Fibroblast of skin of right quadriceps (primary cell): ENCODE measurements at places on chromosomes 1 and 21.

DNA sequence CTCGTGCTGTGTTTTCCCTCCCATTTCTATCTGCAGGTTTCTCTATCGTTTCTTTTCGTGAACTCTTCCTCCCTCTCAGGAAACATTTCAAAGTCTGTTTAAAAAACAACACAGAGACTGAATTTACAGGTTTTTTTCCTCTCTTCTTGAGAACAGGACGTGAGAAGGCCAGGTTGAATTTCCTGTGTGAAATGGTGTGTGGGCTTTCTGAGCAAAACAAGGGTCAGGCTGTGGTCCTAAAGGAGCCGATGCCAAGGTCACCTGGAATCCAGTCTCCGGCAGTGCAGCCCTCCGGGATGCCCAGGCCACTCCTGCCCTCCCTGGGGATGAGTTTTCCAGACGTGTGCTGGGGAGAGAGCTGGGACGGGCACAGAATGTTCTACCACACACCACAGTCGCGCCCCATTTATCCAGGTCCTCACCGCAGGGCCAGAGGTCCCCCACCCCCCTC, 62.7 kb upstream of the RUNX3 start:
- no peak for DNase-seq

DNA sequence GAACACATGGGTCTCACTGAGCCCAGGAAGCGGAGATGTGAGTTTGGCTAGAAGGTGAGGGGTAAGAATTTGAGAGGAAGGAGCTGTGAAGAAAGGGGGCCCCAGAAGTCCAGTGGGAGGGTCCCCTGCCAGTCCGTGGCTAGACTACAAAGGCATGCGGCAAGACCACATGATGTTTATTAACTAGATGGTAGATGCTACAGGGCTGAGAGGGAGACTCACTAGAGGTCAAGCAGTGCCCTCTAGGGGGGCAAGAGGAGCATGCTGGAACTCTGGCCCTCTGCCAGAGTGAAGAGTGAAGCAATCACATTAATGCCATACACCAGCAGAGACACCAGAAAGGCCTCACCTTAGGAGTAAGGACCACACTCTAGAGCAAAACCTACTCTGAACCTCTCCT, 12.2 kb downstream of the KIAA0319L start:
- peak; percentile 53 for DNase-seq

DNA sequence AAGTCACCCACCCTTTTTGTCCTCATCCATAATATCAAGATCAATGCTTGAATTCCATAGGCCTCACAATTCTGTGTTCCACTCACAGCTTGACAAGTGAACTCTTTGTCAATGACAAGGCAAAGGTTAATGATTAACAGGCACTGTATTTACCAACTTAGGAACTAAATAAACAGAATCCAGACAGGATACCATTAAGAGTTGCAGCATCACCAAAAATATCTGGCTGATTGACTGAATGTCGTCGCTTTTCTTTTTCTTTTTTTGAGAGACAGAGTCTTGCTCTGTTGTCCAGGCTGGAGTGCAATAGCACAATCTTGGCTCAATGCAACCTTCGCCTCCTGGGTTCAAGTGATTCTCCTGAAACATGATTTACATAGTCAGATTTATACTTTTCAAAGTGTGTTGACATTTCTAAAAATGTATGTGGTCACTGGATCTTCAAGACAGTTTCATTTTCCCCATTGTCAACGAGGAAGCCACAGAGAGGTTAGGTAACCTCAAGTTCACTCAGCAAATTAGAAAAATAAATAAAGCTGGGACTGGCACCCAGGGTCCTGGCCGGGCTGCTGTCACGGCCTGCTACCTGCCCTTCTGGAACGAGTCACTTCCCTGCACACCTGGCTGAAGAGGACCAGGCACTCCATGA, 81.0 kb downstream of the PDE9A start:
- no peak for DNase-seq

GRCh38 chr1:212981571-212982328, 31.4 kb downstream of the VASH2 start:
- no peak for DNase-seq

DNA sequence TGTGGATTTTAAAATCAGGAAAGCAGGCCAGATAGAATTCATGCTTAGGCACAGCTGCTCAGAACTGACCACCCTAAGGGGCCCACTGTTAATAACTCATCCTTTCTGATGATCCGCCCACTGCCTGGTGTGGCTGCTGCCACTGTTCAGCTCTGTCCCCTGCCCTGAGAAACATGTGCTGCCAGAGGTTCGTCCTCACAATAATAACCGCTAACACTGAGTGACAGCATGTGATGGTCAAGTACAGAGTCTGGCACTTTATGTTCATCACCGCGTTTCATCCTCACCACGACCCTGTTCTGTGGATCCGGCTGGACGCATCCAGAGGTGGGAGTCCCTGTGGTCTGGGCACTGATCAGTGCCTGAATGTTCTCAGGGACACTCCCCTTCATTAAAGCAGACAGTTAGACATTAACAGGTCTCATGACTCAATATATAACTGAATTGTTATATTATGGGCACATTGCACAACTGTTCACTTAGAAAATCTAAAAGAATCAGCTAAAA, 108.6 kb downstream of the SIM2 start:
- no peak for DNase-seq

- peak; percentile 68 for DNase-seq
Measured at GRCh38 chr1:155970531-155971167, 7.7 kb downstream of the ARHGEF2 start.

- DNase-seq: no peak
Measured at GRCh38 chr1:44505210-44505993, 100.3 kb downstream of the RNF220 start.

DNA sequence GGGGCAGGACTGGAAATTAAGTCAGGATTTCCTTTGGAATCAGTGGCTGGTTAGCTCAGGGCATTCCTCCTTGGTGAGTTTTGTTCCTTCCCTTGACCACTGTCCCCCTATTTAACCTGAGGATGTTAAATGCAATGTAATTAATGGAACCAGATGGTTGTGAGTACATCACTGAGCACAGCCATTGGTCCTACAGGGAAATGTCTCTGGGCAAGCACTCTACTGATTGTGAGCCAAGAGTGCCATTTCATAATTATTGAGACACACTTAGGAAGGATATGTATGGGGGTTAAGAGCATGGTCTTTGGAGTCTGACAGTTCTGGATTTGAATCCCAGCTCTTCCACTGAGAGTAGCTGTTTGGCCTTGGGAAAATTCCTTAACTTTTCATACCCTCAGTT, 74.4 kb downstream of the SPAG17 start:
- DNase-seq: no peak

GRCh38 chr1:231982871-231983587, 356.4 kb downstream of the DISC1 start:
- DNase-seq: no peak

GRCh38 chr1:95197616-95198252, 36.3 kb upstream of the RWDD3 start:
- peak; percentile 16 for DNase-seq

- no peak for DNase-seq
Measured at GRCh38 chr1:204084247-204084772, 11.4 kb downstream of the SOX13 start.

DNA sequence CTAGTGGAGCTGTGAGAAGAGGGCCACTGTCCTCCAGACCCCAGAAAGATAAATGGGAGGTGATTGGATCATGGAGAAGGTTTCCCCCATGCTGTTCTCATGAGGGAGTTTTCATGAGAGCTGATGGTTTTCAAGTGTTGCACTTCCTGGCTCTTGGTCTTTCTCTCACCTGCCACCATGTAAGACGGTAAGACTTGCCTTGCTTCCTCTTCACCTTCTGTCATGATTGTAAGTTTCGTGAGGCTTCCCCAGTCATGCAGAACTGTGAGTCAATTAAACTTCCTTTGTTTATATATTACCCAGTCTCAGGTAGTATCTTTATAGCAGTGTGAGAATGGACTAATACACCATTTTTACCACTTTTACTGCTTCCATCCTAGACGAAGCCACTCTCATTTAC, 27.6 kb downstream of the GPR88 start:
- no peak for DNase-seq

- DNase-seq: peak; percentile 72
Measured at GRCh38 chr1:197180252-197180878, 33.9 kb upstream of the ASPM start.

DNA sequence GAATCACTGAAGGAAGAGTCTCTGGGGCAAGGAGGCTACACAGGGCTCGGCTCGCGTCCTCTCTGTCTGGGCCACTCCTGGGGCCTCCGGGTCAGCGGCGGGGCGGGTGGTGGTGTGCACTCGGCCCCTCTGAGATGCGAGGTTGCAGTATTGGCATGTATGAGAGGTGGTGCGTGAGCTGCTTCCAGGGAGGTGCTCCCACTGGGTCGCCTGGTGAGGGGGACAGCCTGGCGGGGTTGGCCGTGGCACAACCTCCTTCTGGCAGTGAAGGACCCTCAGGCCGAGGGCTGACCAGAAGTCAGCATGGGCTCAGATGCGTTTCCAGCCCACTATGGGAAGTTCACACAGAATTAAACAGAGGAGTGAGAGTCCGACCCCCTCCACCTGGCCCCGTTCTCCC, 38.5 kb upstream of the COL18A1 start:
- DNase-seq: no peak

DNA sequence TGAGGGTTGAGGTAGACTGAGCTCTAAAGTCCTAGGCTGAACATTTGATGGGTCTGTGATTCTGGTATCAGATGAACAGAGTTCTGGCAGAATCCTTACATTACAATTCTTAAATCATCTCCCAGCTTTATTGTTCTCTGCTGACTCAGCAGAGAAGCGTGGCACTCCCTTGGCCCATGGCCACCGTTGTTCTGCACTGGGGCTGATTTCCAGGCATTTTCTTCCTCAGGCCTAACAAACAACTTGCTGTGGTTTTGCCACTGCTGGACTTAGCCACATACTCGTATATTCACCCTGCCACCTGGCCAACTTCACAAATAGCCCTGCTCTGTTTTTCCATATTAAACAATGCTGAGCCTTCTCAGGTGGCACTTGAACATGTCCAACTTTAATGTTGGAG, 223.2 kb downstream of the TNR start:
- DNase-seq: no peak

- DNase-seq: no peak
Measured at GRCh38 chr1:94301186-94301585, 63.8 kb upstream of the ARHGAP29 start.

- DNase-seq: peak; percentile 96
Measured at GRCh38 chr1:58784758-58785441, 1.1 kb upstream of the JUN start.

- DNase-seq: no peak
Measured at GRCh38 chr1:201021630-201022492, 1.7 kb downstream of the KIF21B start.

GRCh38 chr21:26972192-26972591, 5.3 kb upstream of the ADAMTS5 start:
- no peak for DNase-seq
